Inflammatory macrophage treated with lipopolysaccharide for 4 hours (primary cell): ENCODE measurements at places on chromosomes 5 and 9.
A peak's percentile ranks its signal among the peaks of the same experiment; 100 is the strongest.

GRCh38 chr5:138542180-138542955 is 668 bp downstream of the ETF1 start:
- no peak for DNase-seq

GRCh38 chr5:77356740-77357139 is 135.4 kb downstream of the WDR41 start:
- DNase-seq = no peak

DNA sequence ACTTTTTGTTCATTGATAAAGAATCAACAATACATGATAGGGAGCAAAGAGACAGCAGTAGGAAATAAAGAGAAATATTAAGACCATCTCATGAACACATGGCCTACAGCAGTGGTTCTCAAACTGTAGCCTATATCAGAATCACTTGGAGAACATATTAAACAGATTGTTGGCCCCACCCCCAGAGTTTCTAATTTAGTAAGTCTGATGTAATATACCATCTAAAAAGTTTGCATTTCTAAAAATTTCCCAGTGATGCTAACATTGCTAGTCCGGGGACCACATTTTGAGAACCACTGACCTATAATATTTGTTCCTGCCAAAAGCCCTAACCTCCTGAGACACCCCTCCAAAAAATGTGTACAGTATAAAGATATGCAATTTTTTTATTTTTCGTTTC is 306.2 kb upstream of the NREP start:
- DNase-seq = no peak

GRCh38 chr9:90985631-90986030 is 184.0 kb downstream of the SYK start:
- DNase-seq = no peak

GRCh38 chr9:4987961-4988421 is 2.9 kb downstream of the JAK2 start:
- DNase-seq = peak; percentile 55

DNA sequence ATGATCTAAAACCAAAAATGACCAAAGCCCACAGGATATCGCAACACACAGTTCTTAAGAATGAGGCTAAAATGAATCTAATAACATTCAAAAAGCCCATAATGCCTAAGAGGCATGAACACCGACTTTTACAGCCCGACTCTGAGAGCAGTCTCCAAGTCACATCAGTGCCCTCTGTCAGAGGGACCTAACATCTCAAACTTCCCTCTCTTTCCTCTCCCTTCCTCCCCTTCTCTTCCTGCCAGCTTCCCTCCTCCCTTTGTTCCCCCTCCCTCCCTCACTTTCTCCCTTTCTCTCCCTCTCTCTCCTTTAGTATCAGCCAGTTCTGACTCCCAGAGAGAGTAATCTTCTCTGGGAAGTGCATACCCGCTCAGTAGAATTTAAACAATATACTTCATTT is 154.4 kb downstream of the GLIS3 start:
- DNase-seq = no peak

- DNase-seq = no peak
Observed at GRCh38 chr5:140925806-140926442, at the start of gene PCDHAC1. Gene PCDHAC1 (plus strand): TSS chr5:140926299. CDS start chr5:140926893, 594 bp downstream.

DNA sequence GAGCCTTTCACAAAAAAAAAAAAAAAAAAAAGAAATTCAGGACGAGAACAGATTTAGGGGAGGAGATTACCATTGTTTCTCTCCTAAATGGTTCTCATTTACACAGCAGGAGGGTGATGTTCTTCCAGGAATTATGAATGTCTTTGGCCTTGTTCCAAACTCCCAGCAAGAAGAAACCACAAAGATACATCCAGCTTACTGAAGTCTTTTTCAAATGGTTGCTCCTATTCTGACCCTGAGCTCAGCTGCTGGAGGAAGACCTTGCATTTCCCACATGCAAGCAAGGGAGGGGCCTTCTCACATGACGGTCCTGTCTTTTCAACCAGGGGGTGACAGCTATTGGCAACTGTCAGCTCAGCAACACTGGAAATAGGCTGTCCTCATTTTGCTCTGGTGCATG is 203.0 kb upstream of the VLDLR start:
- no peak for DNase-seq

GRCh38 chr5:64923151-64923685 is 154.5 kb downstream of the CWC27 start:
- DNase-seq = no peak

DNA sequence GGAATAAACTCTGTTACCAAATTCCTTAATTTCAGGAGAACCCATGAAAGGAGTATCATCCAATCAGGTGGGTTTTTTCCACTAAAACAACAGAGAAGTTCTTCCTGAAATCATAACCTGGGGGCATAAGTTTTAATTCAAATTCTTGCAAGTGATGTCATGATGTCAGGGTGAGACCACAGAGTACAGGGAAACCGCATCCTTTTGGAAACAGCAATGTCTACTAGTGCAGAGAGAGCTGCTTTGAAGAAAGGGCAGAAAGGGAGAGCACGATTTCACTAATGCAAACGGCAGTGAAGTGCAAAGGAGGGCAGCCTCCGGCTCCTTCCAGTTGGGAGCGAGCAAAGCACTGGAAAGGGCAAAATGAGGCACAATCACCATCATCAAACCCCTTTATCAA is 20.6 kb upstream of the CMBL start:
- DNase-seq = no peak

DNA sequence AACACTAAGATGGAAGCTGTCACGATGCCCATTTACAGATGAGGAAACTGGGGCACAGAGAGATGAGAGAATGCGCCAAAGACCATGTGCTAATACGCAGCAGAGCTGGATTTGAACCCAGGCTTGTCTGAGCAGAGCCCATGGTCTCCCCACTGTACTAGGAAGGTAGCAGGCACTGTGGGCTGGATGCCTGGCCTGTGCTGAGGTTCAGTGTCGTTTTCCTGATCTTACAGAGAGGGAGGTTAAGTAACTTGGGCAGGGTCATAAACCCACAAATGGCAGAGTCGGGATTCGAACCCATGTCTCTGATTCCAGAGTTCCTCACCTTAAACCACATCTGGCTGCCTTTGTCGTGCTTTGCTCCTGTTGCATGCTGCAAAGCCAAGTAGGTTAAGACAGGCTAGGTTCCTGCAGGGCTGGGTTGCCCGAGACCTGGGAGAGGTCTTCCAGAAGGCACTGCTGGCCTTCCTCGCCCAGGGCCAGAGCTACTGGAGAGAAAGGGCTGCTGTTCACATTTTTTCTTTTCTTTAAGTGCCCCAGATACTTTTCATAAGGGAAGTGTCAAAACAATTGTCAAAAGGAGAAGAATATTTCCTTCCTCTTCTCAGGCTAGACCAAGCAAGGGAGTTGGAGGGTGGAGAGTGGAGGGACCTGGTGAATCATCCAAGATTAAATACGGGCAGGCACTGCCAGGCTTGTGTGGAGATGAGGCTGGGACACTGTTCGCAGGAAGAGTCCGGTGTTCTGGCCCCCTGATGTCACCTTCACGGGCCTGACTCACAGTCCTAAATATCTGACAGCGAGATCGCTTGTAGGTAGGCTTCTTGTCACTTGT is 3.2 kb downstream of the NEK6 start:
- peak; percentile 94 for DNase-seq

DNA sequence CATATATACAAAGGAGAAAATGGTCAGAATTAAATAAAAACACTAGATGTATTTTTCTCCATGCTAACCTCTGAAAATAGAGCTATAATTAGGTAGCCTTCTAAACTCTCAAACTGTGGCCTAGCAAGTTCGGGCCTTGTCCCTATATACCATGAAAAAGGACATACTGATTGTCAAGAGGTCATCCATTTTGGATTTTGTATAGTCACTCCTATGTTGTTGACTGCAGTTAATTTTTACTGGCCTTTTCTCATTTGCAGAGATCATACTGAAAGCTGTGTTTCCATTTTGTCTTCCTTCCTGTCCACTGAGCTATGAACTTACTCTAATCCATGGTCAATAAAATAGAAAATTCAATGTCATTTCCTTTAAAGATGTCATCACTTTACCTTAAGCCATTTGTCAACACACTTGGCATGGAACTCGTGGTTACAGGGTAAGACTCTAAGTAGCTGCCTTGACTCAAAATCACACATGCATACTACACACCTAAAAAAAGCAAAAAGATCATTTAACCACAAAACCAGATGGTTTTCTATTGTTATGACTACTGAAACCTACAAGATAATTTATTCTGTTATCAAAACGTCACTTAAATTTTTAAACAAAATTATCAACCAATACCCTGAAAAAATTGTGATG is 58.0 kb downstream of the RNF38 start:
- DNase-seq = no peak

DNA sequence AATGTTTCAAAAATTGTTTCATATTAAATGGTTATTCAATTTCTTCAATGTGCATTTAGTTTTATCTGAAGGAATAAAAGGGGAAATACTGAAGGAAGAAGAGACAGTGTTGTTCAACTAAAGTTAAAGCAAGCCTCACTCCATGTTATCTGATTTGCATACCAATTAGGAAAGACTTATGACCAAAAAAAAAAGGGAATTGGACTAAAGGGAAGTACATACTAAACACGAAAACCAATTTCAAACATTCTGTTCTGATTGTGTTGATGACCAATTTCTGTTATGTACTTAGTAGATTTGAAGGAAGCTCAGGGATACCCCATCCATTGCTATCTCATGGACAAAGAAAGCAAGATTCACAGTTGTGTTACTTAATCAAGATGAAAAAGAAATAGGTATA is 4.9 kb upstream of the GAPT start:
- DNase-seq = peak; percentile 89

DNA sequence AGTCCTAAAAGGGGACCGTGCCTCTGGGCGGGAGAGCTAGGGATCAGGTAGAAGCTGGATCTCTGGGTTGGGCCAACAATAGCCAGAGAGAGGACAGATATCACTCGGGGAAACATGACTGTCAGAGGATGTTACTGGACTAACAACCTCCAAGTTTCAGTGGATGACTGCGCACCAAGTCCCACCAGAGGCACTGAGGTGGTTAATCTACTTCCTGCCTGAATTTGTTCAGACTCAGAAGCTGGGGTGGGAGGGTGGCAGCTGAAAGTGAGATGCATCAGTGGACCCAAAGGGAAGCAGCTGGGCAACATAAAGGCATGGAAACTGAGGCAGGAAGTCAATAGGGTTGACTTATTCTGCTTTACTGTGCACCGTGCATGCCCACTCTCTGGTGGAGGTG is 130.1 kb upstream of the SLC44A1 start:
- no peak for DNase-seq

- DNase-seq = no peak
Observed at GRCh38 chr5:169052207-169052606, 248.7 kb downstream of the SLIT3 start.

- DNase-seq = no peak
Observed at GRCh38 chr9:89225991-89226471, 47.4 kb upstream of the SHC3 start.

DNA sequence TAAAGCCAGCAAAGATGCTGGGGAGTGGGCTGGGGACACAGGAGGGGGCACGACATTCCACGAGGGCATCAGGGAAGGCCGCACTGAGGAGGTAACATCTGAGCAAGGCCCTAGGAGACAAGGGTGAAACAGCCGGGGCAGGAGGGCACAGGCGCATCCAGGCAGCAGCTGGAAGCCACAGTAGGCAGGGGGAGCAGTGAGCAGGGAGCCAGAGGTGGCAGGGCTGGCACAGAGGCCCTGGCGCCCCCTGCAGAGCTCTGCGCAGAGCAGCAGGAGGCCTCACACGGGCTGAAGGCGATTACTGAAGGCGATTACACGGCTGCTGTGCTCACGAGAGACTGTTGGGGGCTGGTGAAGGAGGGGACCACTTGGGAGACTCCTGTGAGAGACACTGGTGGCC is 15.4 kb downstream of the LMAN2 start:
- peak; percentile 61 for DNase-seq

DNA sequence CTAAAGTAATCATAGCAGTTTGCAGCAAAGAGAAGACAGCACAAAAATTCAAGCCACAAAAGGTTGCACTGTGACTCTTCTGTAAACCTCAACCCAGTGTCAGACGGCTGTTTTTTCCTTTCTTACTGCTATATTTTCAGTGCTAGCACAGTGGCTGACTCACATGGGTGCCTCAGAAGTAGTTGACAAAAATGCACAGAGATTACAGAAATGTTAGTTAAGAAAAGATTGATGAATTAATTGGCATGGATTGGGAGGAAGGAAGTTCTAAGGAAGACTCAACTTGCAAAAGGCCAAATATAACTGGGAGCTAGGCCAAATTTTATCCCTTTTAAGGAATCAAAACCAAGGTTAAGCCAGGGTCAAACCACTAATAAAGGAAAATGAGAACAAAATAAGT is 43.7 kb upstream of the ITGA1 start:
- DNase-seq = peak; percentile 14

GRCh38 chr9:93184432-93185265 is 710 bp downstream of the WNK2 start:
- DNase-seq = no peak

DNA sequence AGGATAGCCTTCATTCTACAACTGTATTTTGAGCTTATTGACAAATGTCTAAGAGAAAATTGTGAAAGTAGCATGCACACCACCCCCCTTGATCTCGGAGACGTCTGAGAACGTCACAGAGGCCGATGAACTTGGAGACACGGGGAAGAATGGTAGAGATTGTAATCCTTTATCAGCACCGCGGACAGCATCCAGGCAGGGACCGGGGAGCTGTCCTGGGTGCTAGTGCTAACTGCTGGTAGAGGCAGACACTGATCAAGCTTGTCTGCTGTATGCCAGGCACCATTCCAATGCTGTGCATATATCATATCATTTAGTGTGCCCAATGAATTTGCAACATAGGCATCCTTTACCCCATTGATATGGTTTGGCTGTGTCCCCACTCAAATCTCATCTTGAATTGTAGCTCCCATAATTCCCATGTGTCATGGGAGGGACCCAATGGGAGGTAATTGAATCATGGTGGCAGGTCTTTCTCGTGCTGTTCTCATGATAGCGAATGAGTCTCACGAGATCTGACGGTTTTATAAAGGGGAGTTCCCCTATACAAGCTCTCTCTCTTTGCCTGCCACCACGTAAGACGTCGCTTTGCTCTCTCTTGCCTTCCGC is 98.8 kb downstream of the LHX2 start:
- DNase-seq = peak; percentile 31

GRCh38 chr5:135004376-135004775 is 29.7 kb downstream of the PITX1 start:
- no peak for DNase-seq

GRCh38 chr9:15416880-15417279 is 5.8 kb upstream of the SNAPC3 start:
- peak; percentile 36 for DNase-seq

DNA sequence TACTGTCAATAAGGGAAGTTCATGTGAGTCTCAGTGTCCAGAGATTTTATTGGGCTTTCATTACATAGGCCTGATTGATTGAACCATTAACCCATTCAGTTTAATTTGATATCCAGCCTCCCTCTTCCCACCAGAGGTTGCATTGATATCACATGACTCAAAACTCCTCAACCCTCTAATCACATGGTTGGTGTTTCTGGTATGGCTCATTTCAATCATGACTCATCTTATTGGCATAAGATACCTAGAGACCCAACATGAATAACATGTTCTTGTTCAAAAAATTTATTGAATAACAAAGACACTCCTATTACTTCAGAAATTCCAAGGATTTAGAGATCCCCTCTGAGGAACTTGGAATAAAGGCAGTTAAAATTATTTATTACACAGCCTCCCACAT is 982.2 kb downstream of the TLE1 start:
- no peak for DNase-seq
